Activated CD4-positive, alpha-beta memory T cell treated with anti-CD3 and anti-CD28 coated beads, Interleukin-2, amount 10 ng/mL, durations not matched to agents 7 days and 5 days (primary cell): ENCODE measurements at places on chromosomes 4 and X. TPM values are rescaled to one million over a fixed set of nuclear protein-coding genes. Genes with fewer than 3 reads are reported as not detected.

The SLIT2 gene
- total RNA-seq = not detected

The ALAS2 gene
- not detected for total RNA-seq

The WDFY3 gene
- total RNA-seq = 1.5 TPM

The UGT2B15 gene
- not detected for total RNA-seq

The ZAR1 gene
- total RNA-seq = not detected
